Liver (tissue), 10 donors: ENCODE measurements at places on chromosomes 4 and X. TPM values are rescaled to one million over a fixed set of nuclear protein-coding genes. Genes with fewer than 3 reads are reported as not detected.
A peak's percentile ranks its signal among the peaks of the same experiment; 100 is the strongest.

The TRAM1L1 gene
- polyA plus RNA-seq, result not detected

The CCNQ gene
- 14.7 TPM for polyA plus RNA-seq

The KCNE5 gene
- polyA plus RNA-seq, result 0.05 TPM

The AIMP1 gene
- 44.6 TPM for polyA plus RNA-seq

The HDX gene
- polyA plus RNA-seq, result 1.8 TPM

The NSDHL gene
- polyA plus RNA-seq, result 34.6 TPM

The ZNF732 gene
- not detected for polyA plus RNA-seq

The GNRHR gene
- polyA plus RNA-seq, result 0.15 TPM

The PNMA6E gene
- polyA plus RNA-seq, result not detected

The L1CAM gene
- polyA plus RNA-seq, result 0.39 TPM

The PAGE4 gene
- not detected for polyA plus RNA-seq

DNA sequence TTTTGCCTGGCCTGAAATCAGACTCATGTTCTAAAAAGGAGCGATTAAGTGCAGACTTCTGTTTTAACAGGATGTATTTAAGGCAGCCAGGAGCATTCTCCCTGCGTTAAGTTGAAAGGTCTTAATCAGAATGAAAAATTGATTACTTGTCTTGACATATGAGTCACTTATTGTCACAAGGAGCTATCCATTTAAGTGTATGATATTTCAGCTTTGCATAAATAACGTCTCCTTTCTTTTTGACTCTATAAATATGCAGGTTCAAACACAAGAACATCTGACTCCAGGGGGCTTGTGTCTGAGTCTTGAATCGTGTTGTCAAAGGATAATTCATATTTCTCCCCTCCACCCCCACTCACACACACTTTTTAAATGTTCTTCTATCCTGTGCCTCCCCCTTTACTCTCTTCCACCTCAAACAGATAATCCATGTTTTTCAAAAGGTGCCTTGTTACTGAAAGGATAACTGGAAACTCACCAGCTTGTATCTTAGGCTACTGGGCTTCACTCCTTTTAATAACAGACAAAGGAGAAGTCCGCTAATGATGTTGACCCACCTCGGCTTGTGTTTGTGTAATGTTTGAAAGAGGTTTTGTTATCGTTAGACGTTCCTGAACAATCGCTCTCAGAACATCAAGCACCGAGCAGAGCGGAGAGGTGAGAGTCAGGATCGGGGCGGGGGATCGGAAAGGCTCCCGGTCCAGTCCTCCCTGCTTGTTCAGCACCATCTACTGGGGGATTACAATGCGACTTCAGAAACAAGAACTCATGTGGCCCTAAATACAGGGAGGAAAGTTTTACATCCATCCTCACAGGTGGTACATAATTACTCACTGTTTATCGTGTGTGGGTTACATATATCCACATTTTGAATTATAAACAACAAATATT lies 107.5 kb upstream of the RPL34 start:
- no peak for DNase-seq

- no peak for DNase-seq
Observed at GRCh38 chr4:64899563-64899962, 490.3 kb upstream of the TECRL start.

DNA sequence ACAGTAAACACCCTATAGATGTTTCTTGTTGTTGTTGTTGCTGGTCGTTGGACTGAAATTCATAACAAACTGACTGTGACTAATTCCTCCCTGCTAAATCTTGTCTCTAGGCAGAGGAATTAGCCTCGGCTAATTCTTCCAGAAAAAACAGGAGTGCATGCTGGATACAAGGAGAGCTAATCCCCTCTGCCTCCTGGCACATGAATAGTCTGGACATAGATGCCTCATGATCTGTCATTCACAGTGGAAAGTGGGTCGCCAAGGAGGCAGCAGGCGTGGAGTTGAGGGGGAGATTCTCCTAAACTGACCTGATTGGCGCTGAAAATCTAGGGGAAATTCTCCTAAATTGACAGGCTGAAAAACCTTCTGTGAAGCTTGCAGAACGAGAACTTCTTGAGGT lies 220.1 kb downstream of the DCTD start:
- no peak for DNase-seq

DNA sequence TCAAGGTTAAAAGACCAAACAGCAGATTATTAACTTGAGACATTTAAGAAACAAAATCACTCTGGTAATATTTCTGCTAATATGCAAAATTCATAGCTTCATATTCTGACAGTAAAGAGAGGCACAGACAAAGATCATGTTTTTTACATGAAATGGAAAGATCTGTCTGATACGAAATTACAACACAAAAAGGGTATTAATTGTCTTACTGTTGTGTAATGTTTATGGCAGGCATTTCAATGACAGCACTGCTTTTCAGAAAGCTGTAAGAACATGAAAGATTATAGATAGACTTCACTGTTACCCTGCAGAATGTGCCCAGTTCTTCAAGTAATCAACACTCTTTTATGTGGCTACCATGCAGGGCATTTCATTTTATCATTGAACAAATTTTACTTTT lies 15.4 kb downstream of the DCHS2 start:
- no peak for DNase-seq

DNA sequence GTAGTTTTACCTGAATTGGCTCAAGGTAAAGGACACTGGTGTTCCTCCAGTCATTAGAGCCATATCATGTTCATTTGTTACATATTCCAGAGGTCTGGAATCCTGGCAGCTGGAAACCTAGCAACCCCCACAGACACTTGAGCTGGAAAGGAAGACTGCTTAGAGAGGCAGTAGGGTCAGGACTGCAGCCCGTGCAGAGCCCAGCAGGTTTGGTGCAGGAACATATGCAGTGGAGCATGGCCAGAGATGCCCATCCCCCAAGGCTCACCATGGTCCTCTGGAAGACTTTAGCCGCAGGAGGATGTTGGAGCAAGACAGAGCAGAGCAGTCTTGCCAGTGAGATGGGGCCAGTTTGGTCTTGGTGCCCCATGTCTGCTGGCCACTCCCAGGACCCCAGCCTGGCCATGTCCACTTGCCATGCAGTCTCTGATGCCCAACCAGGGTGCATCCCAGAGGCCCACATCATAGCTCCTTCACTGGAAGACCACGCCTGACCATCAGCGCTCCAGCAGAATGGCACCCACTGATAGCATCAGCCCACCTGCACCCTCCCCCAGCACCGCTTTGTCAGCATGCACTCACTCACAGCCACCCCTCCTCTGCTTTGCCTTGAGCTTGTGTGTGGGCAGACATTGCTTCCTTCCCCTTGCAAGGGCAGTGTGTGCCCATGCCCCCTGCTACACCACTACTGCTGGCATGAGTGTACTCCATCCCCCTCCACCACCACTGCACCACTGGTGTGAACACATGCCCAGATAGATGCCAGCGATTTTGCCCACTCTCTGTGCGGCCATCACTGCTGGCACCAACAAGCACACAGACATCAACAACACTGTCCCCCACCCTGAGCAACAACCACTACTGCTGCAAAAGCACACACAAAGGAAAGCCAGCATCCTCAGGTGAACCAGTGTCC lies 190.3 kb upstream of the SPOCK3 start:
- no peak for DNase-seq

GRCh38 chr4:41426539-41426938 lies 111.4 kb upstream of the LIMCH1 start:
- no peak for DNase-seq

DNA sequence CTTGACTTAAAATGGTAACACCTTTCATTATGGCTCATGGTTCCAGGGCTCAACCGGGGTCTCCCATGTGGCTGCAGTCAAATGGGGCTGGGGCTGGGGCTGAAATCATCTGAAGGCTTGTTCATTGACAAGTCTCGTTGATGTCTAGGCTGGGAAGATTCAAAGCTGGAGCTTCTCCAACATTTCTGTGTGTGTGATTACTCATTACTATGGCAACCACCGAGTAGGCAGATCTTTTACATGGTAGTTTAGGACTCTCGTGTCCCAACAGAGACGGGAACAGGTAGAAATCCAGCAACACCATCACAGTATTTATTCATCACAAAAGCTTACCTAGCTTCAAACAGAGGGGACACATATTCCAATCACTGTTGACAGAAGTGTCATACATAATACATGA lies 7.8 kb downstream of the YTHDC1 start:
- DNase-seq, result no peak

DNA sequence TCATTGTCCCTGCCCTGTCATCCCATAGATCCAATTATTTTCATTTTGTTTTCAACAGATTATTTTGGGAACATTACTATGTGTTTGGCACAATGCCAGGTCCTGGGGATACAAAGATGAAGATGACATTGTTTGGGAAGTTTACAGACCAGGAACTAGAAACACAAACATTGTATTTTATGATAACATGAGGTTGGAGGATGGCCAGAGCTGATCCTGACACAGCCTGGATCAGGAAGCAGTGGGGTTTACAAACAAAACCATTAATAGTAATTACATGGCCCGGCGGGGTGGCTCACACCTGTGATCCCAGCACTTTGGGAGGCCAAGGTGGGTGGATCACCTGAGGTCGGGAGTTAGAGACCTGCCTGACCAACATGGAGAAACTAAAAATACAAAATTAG lies 29.9 kb downstream of the CLRN2 start:
- DNase-seq, result no peak

DNA sequence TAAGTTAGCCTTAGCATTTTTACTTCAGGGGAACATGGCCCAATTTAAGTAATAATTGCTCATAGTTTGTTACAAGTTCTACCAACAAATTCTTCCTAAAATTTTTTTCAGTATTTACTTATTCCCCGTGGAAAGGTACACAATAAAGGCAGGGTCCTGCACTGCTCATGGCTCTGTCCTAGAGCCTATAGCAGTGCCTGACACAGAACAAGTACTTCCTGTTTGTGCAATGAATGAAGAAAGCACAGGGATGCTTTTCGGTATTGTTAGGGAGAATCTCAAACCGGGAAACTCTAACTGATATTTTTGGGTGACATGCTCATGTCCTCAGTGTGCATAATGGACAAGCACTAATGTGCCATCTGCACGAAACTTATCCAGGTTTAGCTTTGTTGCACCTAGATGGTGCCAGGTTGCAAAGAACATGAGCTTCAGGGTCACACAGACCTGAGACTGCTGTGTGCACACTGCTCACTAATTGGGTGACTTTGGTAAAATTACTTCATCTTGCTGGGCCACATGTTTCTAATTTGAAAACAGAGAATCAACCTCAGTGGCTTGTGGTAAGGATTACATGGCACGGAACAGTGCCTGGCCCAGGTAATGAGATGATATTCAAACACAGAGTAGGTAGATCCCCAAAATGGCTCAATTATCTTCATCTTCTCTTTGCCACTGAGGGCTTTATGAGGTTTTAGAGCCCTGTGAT lies 175.8 kb upstream of the NPY2R start:
- no peak for DNase-seq

- no peak for DNase-seq
Observed at GRCh38 chrX:152428120-152428519, 23.0 kb downstream of the GABRA3 start.

DNA sequence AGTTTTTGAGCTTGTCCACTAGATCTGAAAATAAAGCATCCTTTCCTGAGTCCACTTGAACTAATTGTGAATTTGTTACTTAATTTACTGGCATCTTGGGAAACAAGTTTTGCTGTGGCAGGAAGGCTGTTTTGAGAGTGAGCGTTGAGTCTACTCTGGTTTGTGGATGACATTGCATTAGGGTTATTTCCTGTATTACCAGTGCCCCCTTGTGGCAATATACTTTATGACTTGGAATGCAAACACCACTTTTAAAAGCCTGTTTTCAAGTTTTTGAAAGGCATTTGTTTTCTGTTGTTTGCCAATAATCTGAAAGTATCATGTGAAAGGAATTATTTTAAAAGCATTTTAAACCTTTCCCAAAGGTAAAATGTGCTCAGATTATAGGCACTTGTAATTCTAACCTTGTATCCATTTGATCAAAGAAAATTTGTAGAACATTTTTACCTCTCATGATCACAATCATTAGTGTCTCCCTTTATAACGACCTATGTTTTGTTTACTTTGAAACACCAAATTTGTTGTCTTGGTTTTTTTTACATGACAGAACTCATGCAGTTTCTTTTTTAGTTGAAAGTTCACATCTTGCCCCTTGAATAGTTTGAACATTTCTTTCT lies 18.0 kb upstream of the CYP2U1 start:
- DNase-seq, result no peak

GRCh38 chrX:25015486-25016360 lies at the start of gene ARX:
Gene ARX, minus strand, starts transcription at chrX:25015965. Its CDS starts 228 bp downstream, at chrX:25015737.
- DNase-seq, result no peak

DNA sequence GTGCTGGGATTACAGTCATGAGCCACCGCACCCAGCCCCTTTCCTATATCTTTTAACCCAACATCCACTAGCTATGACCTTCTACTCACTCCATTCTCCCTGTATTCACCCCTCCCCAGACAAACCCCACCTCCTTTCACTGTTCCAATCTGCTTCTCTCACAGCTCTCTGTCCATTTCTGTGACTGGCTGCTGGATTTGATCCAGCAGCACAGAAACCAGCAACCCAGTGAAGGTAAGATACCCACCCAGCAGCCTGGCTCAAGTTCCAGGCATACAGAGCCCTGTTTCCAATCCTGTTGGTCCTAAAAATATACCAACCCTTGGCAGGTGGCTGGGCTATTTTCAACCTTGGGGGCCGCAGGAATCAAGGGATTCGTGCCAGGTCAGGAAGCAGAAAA lies 56.9 kb upstream of the SMIM10 start:
- no peak for DNase-seq

DNA sequence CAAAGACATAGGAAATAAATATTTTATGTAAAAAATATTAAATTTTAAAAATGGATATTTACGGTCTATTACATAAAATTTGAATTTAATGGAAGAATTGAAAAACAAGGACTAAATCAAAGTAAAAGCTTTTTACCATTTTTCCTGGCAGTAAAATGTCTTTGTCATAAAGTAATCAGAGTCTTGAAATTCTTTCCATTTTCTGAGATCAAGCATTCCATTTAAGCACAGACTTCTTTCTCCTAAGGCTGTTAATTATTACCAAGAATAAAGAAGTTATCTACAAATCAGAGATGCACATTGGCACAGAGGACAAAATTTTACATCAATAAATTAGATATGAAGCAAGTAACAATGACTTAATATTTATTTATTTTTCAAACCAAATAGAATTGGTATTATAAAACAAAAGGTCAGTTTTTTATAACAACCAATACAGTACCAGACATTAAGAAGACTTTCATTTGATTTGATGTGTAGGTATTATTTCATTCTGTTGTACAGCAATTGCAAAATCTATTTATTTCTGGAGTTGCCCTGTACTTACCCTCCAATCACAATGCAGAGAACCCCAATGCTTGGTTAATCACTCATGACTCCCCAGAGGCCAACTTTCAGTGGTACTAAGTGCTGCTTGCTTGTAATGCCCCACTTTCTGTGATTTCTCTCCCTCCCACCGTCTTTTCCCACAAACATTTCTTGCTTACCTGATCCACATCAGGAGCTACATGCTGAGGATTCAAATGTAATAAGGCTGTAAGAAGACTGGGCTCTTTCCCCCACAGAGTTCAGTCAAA lies 254.6 kb downstream of the GASK1B start:
- DNase-seq, result no peak

GRCh38 chr4:732911-733630 lies 27.4 kb downstream of the PCGF3 start:
- DNase-seq, result no peak

- peak; percentile 62 for DNase-seq
Observed at GRCh38 chr4:121822796-121823504, 733 bp downstream of the CCNA2 start.

GRCh38 chr4:4602468-4602867 lies 60.6 kb upstream of the STX18 start:
- DNase-seq, result no peak
